ENCODE measurements at places on chromosomes 11 and 22.

- DNase-seq: no peak
These were observed 39.4 kb downstream of the ZBTB16 start for GRCh38 chr11:114098927-114099326.

DNA sequence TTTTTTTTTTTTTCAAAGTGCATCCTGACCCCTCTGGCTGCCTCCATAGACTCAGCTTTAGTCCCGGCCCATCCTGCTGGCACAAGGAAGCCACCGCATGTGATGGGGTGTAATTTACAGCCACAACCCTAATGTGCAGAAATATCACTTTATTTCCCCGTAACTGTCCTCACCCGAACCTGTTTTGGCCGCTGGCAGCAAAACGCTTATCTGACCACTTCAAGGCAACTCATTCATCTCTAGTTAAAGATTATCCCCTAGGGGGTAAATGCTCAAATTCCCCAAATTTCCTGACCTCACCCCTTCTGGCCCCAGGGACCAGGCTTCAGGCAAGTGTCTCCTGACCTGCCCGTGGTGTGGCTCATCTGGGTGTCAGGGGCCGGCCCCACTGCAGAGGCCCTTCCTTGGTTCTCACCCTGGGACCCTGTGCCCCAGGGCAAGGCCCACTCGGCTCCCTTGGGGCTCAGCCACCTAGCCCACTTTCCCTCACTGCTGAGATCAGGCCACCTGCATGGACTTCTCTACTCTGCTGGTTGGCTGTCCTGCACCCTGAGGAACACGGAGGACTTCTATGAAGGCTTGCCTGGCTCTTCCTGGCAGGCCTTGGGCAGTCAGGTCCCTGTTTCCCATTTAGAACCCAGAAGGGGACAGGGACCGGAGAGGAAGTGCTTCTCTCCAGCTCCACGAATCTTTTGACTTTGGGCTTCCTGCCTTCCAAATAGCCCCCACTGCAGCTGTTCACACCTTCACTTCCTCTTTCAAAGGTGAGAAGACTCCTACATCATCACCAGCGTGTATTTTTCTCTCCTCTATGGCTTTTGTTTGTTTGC, 53.3 kb downstream of the WNT11 start:
- DNase-seq: no peak

DNA sequence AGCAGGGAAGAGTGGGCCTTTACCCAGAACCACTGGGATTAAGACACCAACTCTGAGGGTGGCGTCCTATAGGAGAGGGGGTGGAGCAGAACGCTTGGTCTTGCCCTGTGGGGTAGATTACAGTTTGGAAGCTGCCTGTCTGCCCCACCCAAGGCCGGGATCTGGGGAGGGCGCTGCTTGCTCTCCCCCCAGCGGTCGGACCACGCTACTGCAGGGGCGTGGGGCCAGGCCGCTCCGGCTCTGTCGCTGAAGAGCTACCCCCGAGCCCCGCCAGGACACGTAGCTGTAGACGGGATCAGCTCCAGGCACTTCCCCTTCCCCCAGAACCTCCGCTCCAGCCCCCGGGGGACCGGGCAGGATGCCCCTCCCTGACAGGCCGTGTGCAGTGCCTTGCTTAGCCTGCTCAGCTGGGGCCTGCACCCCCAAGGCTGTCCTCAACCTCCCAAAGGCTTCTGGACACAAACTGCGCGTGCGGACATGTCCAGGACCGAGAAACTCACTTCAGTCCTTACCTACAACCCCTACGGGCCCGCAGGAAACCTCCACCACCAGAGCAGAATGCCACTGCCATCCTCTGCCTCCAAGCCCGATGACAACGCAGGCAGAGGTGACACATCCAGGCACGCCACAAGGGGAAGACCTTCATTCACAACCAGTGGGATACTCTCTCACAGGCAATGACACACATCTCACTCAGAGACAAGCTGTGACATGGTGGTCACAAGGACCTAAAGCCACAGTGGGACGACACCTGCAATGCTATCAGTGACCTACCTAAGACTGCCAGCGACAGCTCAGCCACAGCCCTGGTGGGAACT, 3.6 kb downstream of the AHNAK start:
- no peak for DNase-seq

GRCh38 chr11:72124046-72124445, 11.5 kb upstream of the FOLR3 start:
- no peak for DNase-seq

GRCh38 chr11:44923806-44924205, 26.9 kb downstream of the TP53I11 start:
- DNase-seq: no peak

GRCh38 chr22:50621356-50621880, 6.5 kb downstream of the ARSA start:
- DNase-seq: no peak

- DNase-seq: no peak
These were observed 3.8 kb downstream of the GAL3ST3 start for GRCh38 chr11:66045177-66045639.

GRCh38 chr11:64793271-64794160, 9.5 kb downstream of the MAP4K2 start:
- no peak for DNase-seq

- DNase-seq: no peak
These were observed 9.9 kb downstream of the FADS3 start for GRCh38 chr11:61881397-61881796.

- no peak for DNase-seq
These were observed 32.7 kb downstream of the NARS2 start for GRCh38 chr11:78542007-78542406.

DNA sequence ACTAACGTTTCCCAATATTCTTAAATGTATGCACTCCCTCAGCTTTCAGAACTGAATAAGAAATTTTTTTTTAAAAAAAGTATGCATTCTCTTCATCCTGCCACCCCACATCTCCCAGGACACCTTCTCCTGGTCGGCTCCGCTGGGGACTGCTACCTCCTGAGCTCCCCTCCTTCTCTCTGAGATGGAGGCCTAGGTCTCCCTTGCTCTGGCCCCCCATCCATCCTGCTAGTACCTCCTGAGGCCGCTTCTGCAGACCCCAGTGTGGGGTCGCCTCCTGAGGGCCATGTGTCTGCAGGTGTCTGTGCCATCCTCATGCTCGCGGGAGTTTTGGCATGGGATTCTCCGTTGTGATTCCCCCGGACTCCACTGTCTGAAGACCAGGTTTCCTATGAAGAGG, 27.8 kb downstream of the FAM118A start:
- no peak for DNase-seq

DNA sequence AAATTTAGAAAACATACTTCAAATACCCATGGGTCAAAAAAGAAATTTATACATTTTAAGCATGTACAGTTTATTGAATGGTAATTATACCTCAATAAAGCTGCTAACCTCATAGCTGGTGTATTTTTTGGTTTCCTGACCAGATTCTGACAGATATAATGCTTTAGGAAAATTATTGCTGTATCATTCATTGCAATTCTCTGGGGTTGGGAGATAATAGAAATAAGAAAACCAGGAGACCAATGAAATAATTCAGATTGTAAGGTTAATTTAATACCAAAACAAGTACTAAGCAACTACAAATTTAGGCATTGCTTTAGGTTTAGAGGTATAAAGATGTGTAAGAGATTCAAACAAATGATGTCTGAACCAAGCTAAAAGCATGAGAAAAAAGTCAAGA, 120.1 kb downstream of the ENTHD1 start:
- no peak for DNase-seq

- no peak for DNase-seq
These were observed 74.9 kb upstream of the RAG2 start for GRCh38 chr11:36672815-36673450.

DNA sequence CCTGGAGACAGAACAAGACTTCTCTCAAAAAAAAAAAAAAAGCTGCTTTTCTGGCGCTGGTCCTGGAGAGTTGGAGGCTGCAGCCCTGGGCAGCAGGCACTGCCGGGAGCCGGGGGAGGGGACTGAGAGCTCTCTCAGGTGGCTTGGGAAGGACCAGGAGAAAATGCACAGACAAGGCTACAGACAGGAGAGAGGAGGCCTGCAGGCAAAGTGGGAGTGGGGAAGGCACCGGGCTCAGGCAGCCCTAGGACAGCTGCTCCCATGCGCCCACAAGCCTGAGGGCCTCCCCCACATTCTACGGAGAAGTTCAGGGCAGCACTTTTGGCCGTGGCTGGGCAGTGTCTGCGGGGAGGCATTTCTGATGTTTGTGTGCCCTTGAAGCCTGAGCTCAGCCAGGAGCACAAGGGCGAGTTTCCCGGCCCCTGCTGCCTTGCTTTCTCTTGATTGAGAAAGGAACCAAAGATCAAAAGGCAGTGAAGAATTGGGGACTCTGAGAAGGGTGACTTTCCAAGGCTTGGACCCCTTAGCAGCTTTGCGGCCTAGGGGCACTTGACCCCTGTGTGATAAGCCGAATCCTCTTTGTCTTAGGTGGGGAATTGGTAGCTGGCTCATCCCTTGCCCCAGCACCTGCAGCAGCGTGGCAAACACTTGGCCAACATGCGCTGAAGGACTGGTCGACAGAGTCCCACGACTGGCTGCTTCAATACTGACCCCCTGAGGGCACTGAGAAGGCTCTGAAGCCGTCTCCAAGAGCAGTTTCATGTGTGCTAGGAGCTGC, 35.3 kb downstream of the PPM1F start:
- DNase-seq: no peak

DNA sequence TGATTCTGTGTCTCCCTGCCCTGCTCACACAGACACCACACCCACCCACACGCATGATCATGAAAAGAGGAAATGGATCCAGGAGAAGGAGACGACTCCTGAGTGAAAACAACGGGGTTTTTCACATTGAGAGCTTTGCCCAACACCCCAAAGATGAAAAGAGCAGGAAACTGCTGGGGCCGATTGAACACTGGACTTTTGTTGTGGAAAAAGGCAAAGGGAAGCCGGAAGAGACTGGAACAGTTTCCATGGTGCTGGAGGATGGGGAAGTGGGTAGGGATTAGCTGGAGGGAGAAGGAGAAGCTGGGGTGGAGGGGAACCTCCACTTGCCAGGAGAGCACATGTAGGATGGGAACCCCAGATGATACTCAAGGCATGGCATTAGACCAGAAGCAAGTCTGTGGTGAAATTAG, 5.2 kb upstream of the SLC43A3 start:
- DNase-seq: no peak

DNA sequence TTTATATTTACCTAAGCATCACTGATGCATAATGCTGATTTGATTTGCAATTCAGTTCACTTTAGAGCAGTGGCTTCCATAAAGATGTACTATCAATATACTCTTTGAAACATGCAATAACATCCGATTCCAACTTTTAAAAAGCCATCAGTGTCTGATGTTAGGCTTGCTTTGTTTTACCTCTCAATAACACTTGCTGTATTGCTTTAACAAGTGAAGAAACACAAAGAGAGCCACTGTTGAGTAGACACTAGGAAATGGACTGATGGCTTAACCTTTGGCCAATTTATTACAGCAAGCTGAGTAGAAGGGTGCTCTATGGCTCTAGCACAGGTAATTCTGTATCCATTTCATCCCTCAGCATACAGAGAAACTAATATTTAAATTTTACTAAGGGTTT, 122.1 kb downstream of the FCHSD2 start:
- DNase-seq: no peak

DNA sequence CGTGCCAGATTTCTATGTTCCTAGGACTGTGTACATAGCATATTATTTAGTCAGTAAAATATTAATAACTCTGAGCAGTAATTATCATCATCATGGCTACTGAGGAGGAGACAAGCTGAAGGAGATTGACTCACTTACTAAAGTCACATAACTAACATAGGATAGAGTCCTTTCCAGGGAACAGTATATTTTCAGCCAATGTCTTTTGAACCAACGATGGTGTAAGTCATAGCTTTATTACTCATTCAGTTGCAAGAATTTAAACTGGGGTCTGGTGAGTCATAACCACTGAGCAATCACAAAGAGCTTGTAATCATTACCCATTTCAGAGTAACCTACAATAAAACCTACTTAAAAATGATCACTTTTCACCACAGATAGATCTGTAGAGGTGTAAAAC, 1564.8 kb upstream of the TENM4 start:
- no peak for DNase-seq

GRCh38 chr11:122486793-122487495, 168.6 kb upstream of the UBASH3B start:
- no peak for DNase-seq

GRCh38 chr11:64716473-64717267, 6.3 kb downstream of the NRXN2 start:
- no peak for DNase-seq

GRCh38 chr11:126491092-126491491, 135.6 kb downstream of the ST3GAL4 start:
- no peak for DNase-seq

DNA sequence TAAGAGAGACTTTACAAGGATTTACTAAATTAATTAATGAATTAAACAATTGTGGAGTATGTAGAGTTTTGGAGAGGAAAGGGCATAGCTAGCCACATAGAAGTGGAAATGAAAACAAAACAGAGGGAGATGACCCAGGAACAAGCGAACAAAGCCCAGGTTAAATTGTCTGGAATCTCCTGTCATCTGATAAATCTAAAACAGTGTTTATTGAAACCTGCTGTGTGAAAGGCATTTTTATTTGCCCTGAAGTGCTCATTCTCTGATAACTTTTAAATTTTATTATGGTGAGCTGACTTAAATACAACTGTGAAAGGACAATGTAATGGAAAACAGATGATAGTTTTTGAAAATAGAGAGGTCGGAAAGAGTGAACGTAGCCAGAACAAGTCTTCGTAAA, 682.8 kb upstream of the KIRREL3 start:
- no peak for DNase-seq

GRCh38 chr11:46721286-46721685, 2.3 kb downstream of the F2 start:
- no peak for DNase-seq

DNA sequence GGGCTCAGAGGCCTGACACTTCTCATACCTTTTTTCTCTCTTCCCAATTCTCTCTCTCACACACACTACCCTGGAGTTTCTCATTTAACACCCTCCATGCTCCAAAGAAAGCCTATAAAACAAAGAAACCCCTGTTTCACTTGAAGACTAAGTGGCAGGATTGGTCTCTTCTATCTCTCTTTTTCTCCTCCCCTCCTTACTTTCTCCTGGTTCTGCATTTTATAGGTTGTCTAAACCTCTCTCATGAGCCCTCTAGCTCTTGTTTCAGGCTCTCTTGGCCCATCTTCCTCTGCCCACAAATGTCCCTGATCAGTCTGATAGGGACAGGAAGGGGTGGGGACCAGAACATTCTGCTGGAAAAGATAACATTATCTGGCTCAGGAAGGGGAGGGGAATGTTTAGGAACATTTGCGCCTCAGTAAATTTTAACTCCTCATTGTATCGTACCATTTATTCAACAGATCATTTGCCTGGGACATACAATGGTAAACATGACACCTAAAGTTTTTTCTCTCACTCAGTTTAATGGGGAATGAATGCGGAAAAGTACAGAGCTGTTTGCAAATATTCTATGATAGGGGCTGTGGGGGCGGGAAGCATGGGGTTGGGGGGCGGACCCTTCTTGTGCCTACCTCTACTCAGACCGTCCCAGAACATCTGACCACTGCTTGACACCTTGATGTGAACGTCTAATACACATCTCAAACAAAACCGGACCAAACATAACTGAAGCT, 10.8 kb downstream of the CRYBA4 start:
- DNase-seq: no peak

- no peak for DNase-seq
These were observed 392.2 kb downstream of the TBC1D22A start for GRCh38 chr22:47154621-47155081.
